ENCODE measurements at places on chromosomes 2 and 18.
A peak's percentile ranks its signal among the peaks of the same experiment; 100 is the strongest.

DNA sequence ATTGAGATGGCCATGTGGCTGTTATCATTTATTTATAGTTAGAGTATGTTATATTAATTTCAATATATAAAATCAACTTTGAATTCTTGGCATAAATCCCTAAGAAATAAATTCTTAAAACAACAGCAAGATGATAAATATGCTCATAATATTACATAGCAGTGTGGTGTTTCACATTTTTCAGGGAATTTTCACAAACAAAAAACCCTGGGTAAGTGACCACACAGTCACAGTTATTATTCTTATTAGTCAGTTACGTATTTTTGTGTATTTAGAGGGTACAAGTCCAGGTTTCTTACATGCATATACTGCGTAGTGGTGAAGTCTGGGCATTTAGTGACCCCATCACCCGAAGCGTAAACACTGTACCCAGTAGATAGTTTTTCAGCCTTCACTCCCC is 289.5 kb upstream of the REV1 start:
- no peak for DNase-seq

- DNase-seq, result peak; percentile 55
Measured at GRCh38 chr18:76982841-76983583, 149.6 kb downstream of the MBP start.

GRCh38 chr2:197174539-197175094 is 136.0 kb downstream of the ANKRD44 start:
- no peak for DNase-seq

GRCh38 chr2:156156580-156156979 is 175.9 kb downstream of the NR4A2 start:
- DNase-seq, result no peak

DNA sequence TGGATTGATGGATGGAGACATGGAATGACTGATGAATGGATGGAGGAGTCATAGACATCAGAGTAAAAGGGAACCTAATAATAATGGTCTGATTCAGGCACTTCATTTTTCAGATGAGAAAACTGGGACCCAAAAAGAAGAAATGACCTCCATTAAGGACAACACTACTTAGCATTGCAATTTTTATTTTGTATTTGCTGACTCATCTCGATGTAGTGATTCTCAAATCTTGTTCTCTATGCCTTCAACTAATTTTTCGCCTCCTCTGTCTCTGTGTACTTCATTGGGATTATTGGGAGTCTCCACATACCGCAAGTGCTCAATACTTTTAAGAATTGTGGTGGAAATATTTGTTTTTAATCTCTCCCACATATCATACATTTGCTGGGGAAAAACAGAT is 446.2 kb upstream of the FSHR start:
- no peak for DNase-seq

- no peak for DNase-seq
Measured at GRCh38 chr2:16406496-16407289, 258.9 kb downstream of the CYRIA start.

GRCh38 chr18:61929881-61930640 is 37.3 kb upstream of the RNF152 start:
- DNase-seq, result peak; percentile 78

- DNase-seq, result no peak
Measured at GRCh38 chr2:30583204-30583749, 136.2 kb downstream of the LCLAT1 start.

- no peak for DNase-seq
Measured at GRCh38 chr18:8477615-8478014, 131.6 kb upstream of the RAB12 start.
